ENCODE measurements at places on chromosomes 2 and 18.

- DNase-seq, result peak; percentile 67
Measured at GRCh38 chr2:197152451-197153228, 157.9 kb downstream of the ANKRD44 start.

DNA sequence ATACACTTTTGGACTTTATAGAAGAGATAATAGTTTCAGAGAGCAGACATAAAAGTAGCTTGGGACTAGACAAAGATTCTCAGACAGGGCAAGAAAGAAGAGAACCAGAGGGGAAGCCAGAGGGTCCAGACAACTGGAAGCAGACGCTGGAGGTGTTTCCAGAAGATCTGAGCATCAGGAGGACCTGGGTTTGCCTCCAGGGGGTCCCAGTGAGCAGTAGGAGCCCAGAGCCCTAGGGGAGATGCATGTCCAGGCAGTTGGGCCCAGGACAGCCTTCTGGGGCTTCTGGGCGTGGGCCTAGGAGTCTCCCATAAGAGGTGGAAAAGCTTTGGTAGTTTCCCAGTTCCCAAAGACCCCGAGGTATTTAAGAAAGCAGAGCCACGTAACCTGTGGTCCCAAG lies 251.2 kb upstream of the ID2 start:
- DNase-seq, result no peak

DNA sequence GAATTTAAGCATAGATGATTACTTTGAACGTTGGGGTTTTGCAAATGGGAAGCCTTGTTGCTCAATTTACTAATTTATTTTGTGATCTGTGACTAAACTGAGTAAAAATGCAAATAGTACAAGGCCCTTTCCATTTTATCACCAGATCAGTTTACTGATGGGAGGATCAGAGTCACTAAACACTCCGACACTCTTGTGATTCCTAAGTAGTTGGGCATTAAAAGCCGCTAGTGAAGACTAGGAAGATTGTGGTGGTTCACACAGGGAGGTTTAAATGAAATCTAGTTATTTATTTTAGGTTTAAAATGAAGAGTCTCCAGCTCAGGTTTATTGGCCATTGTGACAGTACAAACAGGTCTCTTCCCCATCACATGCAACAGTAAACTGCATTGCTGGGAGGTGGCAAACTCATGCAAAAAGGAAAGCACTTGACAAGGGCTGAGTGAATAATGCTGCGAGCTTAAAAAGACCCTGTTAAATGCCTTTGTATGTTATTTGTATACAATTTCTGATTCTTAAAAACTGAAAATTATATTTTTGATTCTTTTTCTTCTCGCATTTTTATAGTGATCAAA lies 394.8 kb upstream of the FANCL start:
- DNase-seq, result no peak

- peak; percentile 78 for DNase-seq
Measured at GRCh38 chr2:43158259-43158880, 68.0 kb downstream of the ZFP36L2 start.

DNA sequence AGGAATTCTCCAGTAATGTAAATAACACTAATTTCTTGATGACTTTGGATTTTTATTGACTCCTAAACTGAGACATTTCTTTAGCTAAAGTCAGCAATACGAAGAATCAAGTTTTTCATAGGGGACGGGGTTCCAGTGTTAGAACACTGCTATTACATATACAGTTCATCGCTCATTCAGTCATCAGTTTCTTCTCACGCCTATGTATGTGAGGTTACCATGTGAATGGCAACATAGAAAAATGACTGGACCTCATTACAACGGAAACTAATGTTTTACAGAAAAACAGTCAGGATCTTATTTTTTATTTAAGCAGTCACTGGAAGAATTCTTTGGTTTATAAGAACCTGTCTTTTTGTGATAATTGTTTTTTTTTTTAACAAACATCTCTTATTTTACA lies 56.4 kb downstream of the THADA start:
- no peak for DNase-seq

- DNase-seq, result peak; percentile 88
Measured at GRCh38 chr2:40281021-40281940, 170.6 kb downstream of the SLC8A1 start.

DNA sequence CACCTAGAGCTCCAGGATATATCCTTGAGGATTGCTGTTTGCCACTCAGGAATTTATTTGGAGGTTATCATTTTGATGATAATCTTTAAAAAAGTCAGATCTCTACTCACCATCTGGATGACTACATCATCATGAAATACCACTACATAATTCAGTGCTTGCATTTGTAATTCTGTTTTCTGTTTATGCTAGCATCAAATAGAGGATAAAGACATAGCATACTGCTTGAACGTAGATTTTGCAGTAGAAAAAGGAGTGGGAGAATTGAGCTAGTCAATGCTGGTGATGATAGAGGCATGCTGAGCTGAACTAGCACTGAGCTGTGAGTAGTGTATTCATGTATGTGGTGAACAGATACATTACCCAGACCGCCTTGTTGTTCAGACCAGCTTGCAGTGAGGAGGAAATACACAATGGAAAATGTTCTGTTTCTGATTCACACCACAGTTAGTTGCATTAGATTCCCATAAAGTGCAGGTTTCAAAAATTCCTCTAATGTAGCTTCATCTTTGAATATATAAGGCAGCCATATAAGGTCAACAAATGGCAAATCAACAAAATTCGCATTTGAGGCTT lies 68.8 kb upstream of the CDC42EP3 start:
- no peak for DNase-seq

Data from fibroblast of lung (primary cell).